Fibroblast of the conjunctiva (primary cell): ENCODE measurements at places on chromosomes 7 and 10.

GRCh38 chr10:127797339-127797738 lies 60.4 kb downstream of the FOXI2 start:
- no peak for DNase-seq

DNA sequence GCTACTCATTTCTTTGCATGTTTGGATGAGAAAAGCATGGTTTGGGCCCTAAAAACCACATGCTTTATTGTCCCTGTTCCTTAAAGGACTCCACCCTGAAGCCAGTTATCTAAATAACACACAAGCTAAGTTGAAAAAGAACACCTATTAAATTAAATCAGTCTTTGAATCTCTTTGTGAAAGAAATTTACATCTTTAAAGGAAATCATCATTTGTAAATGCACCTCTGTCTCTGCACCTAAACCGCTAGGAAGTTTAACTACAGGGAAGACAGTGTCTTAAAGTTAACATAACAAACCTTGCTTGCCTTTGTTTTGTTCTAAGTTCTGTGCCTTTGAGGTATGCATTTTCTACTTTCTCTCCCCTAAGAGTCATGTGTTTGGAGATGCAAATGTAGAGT lies 52.6 kb downstream of the HTR7 start:
- DNase-seq = no peak

GRCh38 chr7:34612661-34613060 lies 45.4 kb upstream of the NPSR1 start:
- no peak for DNase-seq

- no peak for DNase-seq
Measured at GRCh38 chr10:116207690-116208089, 65.3 kb downstream of the GFRA1 start.

GRCh38 chr10:84291384-84291783 lies 37.0 kb upstream of the CCSER2 start:
- no peak for DNase-seq

DNA sequence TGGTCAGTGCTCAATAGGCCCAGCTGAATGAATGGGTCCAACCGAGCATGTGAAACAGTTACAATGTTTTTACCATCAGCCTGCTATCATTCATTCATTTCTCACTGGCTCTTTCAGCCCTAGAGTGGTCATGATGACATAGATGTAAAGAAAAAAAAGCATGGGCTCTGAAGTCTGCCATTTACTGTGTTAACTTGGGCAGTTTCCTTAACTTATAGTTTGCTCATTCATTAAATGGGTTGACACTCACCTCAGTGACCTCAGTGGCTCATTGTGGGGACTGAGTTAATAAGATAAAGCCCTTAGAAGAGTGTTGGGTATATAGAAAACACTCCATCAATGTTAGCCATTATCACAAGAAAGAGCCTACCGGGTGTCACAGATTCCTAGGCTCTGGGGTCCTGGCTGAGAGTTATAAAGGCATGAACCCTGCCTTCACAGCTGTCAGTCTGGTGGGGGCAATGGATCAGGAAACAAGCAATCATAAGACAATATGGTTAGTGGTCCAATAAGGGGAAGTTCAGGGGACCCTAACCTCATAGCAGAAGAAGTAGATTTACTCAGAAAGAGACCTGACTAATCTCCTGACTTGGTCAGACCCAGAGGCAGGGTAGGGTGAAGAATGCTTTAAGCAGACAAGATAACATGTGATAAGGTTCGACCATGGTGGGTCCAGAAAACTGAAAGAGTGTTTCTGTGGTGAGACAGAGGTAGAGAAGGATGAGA lies 29.7 kb upstream of the GPAM start:
- DNase-seq = no peak

- DNase-seq = no peak
Measured at GRCh38 chr7:79159040-79159664, 294.3 kb downstream of the MAGI2 start.

GRCh38 chr7:103541026-103541425 lies 95.0 kb upstream of the SLC26A5 start:
- DNase-seq = no peak

- no peak for DNase-seq
Measured at GRCh38 chr7:52695973-52696595, 339.3 kb upstream of the POM121L12 start.

GRCh38 chr10:75599875-75600648 lies 168.6 kb downstream of the LRMDA start:
- no peak for DNase-seq

DNA sequence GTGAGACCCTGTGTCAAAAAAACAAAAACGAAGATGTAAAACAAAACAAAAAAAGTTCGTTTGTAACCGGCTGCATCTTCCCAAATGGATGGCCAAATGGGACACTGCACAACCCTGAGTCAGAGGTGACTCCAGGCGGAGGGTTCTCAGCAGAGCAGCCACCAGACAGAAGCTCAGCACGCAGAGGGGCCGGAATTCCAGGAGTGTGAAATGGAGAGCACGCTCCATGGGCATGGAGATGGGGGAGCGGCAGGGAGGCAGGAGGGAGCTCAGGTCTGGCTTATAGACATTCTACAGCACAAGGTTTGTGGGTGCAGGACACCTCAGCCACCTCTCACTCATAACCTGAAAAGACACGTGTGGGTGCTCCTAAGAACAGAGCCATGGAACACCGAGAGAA lies 227.0 kb downstream of the MAD1L1 start:
- DNase-seq = no peak

DNA sequence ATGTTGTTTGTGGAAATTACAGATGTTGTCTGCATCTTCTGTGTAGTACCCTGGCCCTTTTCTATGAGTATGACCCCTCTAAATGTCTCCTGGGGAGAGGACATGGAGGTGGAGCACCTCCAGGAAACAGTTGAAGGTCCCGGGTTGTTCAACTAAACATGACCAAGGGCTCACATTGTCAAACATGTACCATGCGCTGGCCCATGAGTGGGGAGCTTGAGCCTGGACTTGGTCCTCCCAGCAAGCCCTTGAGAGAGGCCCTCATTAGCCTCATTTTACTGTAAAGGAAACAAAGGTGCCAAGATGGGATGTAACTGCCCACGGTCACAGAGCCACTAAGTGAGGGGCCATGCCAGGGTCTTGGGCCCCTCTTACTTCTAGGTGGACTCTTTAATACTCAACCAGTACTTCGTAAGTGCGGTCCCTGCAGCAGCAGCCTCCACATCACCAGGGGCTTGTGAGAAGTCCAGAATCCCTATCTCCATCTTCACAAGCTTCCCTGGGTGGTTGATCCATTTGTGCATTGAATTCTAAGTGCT lies 31.2 kb downstream of the C10orf71 start:
- no peak for DNase-seq

DNA sequence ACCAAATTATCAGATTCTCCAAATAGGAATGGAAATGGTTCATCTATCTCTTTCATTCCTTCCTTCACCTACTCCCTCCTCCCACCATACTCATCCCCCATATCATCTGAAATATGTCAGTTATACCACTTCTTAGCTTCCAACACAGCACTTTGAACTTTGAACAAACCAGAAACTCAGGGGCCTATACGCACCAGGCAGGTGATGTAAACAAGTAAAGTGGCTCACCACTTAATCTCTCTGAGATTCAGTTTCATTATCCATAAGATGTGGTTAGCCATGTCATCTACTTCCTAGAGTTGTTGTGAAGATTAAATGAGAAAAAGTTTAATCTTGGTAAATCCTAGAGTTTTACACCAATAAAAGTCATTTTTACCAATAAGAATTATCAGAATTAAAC lies 65.9 kb upstream of the LRRN3 start:
- DNase-seq = no peak

GRCh38 chr7:17041324-17041723 lies 159.5 kb upstream of the AGR3 start:
- DNase-seq = peak; percentile 57
